Globus pallidus (tissue), 1 donor: ENCODE measurements at places on chromosomes 4 and X.

- no peak for DNase-seq
These were observed 3.4 kb downstream of the AIFM1 start for GRCh38 chrX:130162094-130162735.

DNA sequence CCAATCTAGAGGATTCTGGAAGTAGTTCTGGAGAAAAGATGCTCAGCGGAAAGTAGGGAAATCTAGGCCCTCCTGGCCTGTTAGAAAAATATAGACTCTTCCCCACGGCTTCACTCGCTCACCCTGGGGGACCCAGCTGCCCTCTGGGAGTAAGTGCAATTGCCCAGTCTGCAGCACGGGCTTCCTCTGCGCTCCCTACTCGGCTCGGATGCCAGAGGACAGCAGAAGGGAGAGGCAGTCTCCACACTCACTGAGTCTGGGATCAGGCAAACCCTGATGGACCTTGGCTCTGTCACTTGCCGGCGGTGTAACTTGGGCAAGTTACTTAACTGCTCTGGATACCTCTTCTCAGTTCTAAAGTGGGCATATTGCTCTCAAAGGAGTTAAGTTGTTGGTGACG lies 2.1 kb downstream of the SHISA3 start:
- DNase-seq = no peak

GRCh38 chr4:142817442-142817841 lies 28.7 kb downstream of the INPP4B start:
- no peak for DNase-seq

- DNase-seq = no peak
These were observed 25.1 kb downstream of the DHX15 start for GRCh38 chr4:24559032-24559821.
